ENCODE measurements at places on chromosomes 2 and 18. TPM values are rescaled to one million over a fixed set of nuclear protein-coding genes. Genes with fewer than 3 reads are reported as not detected.

Gene RNF144A
- total RNA-seq = 0.17 TPM

Gene IL1F10
- not detected for total RNA-seq

Gene USP34
- total RNA-seq = 113 TPM

Gene POLR1B
- 13.4 TPM for total RNA-seq

Gene CD8B2
- not detected for total RNA-seq

Gene IL37
- not detected for total RNA-seq

Gene CD207
- not detected for total RNA-seq

Gene MRPL44
- total RNA-seq = 34.0 TPM
